H54 (cell line): ENCODE measurements at places on chromosomes 16 and 17.

DNA sequence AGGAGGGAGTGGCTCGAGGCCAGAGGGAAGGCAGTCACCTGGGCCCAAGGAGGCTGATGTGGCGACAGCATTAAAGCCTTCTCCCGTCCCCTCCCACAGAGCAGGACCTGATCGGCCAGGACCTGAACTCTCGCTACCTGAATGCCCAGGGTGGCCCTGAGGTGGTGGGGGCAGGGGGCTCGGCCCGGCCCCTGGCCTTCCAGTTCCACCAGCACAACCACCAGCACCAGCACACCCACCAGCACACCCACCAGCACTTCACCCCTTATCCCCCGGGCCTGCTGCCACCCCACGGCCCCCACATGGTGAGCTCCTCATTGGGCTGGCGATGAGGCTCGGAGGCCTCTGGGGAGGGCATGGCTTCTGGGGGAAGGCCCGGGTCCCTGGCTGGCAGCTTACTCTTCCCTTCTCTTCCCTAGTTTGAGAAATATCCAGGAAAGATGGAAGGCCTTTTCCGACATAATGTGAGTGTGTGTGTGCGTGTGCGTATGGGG is 6.4 kb downstream of the FBRS start:
- no peak for DNase-seq

DNA sequence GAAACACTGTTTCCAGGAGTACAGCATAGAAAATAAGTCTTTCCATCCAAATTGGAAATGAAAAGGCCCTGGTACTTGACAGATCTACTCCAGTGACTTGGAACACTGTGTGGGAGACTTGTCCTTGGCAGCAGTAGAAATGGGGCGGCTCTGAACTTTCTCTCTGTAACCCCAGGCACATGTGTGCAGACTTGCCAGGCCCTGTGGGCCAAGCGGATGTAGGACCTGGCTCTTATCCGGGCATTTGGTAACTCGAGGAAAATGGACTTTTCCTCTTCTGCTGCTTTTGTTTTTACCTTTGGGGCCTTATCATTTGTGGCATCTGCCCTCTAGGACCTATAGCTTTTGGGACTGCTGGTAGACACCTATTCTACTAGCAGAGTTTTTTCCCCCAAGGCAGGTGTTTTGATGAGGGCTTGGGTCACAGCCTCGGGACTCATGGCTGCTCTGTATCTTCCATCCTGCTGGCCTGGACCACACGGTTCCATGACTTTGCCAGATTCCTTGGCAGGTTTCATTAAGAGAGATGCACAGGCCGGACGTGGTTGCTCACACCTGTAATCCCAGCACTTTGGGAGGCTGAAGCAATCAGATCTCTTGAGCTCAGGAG is 43.5 kb downstream of the SMPD3 start:
- no peak for DNase-seq

DNA sequence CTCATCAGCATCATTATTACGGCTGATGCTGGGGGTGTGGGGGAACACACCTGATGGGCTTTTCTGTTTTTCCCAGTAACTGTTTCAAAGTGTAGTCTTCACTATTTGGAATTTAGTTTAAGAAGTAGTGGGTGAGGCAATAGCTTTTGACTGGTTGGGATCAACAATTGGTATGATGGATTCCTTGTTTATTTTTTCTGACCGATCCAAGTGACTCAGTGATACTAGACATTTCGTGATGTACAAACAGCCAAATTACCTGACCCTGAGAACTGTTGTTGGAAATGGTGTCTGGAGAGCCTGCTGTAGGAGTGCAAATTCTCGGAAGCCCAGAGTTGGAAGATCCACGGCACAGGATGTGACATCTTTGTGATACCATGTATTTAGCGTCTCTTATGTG is 204.2 kb downstream of the PRKCA start:
- DNase-seq = no peak

- DNase-seq = no peak
These were observed 11.1 kb downstream of the BPTF start for GRCh38 chr17:67836205-67836987.

GRCh38 chr17:42475121-42475520 is 16.4 kb downstream of the ATP6V0A1 start:
- DNase-seq = no peak

- no peak for DNase-seq
These were observed 15.7 kb downstream of the TMIGD1 start for GRCh38 chr17:30318155-30318554.

DNA sequence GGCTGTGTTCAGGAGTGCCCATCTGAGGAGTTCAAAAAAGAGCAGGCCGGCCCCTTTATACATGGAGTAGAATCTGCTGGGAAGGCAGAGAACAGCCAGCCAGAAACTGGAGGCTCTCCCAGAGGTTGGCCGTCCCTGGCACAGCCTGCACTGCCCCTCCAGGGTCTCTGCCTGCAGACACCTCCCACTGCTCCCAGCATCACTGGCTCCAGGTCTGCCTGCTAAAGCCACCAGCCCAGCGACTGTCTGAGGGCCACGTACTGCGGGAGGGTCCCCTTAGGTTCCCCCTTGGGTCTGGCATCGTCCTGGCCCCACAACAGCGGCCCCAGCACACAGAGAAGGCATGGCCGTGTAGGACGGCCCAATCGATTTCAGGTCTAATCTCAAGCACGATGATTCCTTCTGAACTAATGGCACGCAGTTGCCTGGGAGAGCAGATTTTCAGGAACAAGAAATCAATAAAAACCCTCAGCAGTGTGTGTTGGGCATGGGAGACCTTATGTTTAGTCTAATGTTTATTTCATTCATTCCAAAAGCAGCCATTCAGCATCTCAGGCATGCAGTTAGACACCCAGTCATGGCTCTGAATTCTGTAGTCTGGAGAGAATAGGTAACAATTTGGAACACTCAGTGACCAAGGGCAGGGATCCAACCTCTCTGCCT is 95.6 kb downstream of the PGS1 start:
- DNase-seq = no peak

- DNase-seq = no peak
These were observed 28.7 kb downstream of the MPRIP start for GRCh38 chr17:17070931-17071330.

DNA sequence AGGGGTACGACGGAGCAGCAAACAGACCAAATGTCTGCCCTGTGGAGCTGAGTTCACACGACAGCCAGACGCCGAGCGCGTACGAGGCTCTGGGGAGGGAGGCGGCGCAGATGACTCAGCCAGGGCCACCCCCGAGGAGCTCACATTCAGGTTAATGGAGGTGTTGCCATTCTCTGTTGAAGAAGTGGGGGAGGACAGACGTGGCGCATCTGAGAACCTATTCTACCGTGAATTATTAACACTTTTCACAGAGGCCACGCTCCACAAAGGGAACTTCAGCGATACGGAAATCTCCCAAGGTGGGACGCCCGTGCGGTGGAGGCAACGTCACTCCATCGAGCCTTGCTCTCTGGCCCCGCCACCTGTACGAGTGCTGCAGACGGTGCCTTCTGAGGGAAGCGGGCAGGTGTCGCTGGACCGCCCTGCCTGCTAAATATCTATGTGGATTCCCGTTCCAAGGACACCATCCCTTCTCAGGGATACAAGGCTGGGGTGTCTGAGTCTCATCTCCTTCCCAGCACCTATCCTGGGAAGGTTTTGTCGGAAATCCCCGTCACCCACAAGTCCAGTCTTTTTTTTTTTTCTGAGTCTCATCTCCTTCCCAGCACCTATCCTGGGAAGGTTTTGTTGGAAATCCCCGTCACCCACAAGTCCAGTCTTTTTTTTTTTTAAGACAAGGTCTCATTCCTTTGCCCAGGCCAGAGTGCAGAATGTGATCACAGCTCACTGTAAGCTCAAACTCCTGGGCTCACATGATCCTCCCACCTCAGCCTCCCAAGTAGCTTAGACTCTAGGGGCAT is 19.0 kb downstream of the ABR start:
- no peak for DNase-seq

GRCh38 chr16:66925322-66925840 is at the start of gene RRAD:
TSS of gene RRAD (minus strand) at chr16:66925535. CDS start at chr16:66925179, 356 bp downstream.
- DNase-seq = no peak
